ENCODE measurements at places on chromosomes 11 and 22.

GRCh38 chr11:118147502-118147901 is 5.1 kb downstream of the SCN4B start:
- no peak for DNase-seq

DNA sequence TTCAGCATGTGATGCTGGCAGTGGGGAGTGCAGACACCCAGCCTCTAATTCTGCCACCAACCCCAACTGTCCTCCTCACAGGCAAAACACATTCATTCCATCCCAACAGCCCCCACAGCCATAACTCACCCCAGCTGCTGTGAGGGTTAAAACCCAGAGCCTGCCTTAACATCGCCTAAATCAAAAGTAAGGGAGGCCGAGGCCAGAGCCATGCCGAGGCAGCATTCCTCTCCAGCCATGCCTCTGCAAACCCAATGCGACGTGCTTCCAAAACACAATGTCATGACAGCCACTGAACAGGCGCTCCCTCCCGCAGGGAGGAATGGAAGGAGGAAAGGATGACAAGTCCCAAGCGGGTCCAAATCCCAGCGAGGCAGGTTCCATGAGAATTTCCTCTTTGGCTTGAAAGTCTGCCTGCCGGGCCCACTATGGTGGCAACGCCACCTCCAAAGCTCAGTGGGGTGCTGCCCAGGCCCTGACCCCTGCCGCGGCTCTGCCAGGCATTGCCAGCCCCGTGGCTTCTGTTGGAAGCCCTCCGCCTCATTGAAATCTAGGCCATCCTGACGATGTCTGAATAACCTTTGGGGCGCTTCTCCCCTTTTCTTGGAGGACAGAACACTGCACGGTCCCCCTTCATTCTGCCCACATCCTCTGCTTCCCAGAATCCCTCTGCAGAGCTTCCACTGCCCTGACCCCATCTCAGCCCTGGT is 472.3 kb downstream of the BRD1 start:
- no peak for DNase-seq

DNA sequence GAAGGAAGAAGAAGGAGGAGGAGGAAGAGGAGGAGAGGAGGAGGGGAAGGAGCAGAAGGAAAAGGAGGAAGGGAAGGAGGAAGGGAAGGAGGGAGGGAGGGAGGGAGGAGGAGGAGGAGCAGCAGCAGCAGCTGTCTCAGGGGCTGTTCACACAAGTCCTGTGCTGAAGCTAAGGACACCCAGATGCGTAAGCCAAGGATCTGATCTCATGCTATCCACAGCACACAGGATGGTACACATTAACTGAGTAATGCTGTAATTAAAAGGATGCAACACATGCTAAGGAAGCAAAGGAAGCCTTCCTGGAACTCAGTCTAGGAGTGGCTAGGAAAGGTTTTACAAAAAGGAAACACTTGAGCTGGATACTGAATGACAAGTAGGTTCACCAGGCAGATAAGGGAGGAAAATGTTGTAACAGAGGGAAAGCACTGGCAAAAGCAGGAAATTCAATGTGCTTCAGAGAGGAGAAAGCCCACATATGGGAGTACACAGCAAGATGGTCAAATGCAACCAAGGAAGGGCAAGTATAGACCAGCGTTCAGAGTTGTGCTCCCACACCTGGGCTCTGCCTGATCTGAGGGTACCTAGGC is 32.0 kb downstream of the TRIM66 start:
- no peak for DNase-seq

DNA sequence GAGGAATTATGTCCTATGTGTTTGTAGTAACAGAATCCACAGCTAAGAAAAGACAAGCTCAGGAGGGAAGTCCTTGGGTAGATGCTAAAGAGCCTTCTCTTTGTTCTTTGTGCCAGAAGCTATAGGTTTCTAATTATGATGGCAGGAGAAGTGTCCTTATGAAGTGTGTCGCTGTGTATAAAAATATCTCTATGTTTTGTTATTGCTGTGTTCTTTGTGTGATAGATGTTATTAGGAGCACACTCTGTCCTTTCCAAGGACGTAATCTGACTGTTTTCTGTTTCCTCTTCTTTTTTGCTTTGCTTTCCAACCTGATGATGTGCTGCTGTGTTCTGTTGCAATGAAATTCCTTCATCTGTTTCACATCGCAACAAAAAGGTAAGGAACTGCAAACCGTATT is 171.9 kb downstream of the NCAM1 start:
- DNase-seq: no peak

DNA sequence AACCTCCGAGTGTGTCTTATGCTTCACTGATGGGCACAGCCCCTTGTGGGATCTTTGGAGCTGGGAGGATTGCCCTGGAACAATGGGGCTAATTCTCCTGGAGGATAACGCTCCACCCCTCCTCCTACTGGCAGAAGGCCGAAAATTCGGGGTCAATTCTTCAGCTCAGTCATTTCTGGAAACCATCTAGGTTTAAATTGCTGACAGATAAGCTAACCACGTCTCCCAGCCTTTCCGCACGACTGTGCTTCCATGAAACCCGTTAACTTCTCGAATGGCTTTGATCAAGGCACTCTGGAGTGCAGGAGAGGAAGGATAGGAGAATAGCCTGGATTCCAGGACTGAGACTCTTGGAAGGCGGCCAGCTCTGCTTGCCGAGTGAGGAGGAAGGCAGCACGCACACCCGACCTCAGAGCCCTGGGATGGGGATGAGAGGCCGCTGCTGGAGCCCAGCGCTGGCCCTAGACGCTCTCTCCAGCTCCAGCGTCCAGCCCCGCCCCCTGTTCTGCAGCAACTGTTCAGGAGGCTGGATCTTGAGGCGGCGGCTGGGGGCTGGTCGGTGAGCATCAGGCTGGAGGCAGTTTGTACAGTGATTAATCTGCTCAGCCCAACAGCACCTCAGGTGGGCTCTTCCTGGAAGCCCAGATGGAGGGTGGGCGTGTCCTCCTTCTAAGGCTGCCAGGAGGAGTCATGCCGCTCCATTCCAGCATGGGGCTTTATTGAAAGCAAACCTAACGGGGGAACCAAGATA is 176.7 kb upstream of the NCAM1 start:
- peak; percentile 70 for DNase-seq

DNA sequence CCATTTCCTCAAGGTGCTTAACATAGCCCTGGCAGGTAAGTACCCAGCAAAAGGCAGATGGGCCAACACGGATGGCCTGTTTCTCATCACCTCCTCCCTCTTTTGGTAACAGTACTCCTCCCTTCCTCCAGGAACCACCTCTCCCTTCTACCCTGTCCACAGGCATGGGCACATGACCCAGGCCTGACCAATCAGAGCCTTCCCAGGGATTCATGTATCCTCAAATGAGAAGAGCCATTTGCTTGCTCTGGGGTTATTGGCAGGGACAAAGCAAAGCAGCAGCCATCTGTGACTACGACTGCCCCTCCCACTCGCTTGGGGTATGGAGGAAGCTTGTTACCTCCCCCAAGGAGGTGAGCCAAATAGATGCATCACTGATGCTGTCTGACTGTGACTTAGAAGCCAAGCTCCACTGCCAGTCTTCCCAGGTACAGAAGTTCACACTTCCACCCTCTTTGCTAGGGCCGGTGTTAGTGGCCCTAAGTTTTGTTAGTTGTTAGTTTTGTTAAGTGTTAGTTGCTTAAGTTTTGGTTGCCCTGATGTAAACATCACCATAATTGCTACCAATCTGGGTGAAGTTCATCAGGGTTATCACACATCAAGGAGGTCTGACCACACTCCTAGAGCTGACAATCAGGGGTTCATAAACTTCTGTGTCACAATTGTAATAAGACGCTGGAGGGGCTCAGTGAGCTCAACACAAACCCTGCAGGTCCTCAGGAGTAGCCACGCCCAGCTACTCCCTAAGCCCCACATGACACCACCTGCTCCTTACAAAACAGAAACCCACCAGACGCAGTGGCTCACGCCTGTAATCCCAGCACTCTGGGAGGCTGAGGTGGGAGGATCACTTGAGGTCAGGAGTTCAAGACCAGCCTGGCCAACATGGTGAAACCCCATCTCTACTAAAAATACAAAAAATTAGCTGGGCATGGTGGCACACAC is 57.3 kb downstream of the ARFGAP3 start:
- no peak for DNase-seq
